ENCODE measurements at places on chromosomes 16 and 17.

GRCh38 chr16:67486805-67487204 lies 3.5 kb upstream of the AGRP start:
- no peak for DNase-seq

- DNase-seq: no peak
Observed at GRCh38 chr17:77011173-77012011, 129.4 kb upstream of the SEC14L1 start.

GRCh38 chr16:11916524-11917285 lies 949 bp upstream of the GSPT1 start:
- no peak for DNase-seq

DNA sequence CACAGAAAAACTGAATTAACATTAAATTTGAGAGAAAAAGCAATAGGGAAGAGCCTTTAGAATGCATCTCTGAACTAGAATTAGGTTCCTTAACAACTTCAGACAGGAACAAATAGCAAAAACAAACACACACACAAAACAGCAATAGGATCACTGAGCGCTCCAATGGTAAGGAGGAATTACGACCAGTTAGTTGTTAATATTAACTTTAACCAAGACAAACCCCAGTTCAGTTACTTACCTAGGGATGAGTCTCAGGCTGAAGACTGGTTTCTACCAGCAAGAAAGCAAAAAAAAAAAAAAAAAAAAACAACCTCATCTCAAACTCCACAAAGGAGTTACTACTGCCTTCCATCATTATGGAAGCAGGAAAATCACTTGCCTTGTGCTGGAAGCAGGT lies 14.6 kb downstream of the DHRS7B start:
- no peak for DNase-seq

DNA sequence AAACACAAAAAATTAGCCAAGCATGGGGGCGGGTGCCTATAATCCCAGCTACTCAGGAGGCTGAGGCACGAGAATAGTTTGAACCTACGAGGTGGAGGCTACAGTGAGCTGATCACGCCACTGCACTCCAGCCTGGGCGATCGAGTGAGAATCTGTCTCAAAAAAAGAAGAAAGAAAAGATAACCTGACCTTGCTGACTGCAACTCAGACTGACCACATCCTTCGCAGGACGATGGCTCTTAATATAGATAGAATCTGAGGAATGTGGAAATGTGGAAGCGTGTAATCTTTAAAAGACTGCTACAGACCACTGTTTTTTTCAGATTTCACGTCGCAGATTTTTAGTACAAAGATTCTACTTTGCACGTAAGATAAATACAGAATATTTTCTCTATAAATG lies 37.8 kb downstream of the KLHDC4 start:
- no peak for DNase-seq

DNA sequence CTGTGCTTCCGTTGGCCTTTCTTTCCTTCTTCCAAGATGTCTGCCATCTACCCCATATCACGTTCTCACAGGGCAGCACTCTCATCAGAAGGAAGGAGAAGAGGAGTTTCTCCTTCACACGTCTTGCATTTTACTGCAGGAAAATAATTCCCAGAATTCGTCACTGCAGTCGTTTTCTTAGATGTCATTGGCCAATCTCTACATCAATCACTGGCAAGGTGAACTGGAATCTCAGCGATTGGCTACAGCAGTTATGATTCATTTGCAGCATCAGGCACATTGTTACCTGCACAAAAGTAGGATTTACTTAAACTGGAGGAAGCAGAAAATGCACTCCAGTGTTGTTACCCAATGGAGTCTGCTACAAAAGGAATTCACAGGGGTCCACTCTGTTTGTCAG lies 277.2 kb upstream of the RBFOX1 start:
- DNase-seq: no peak

- no peak for DNase-seq
Observed at GRCh38 chr16:10120953-10121352, 61.3 kb downstream of the GRIN2A start.

GRCh38 chr17:60231234-60231633 lies 81.5 kb downstream of the CA4 start:
- DNase-seq: peak; percentile 13

GRCh38 chr16:19014461-19014860 lies 30.7 kb downstream of the TMC7 start:
- no peak for DNase-seq

- DNase-seq: no peak
Observed at GRCh38 chr17:65130832-65131231, 6.3 kb upstream of the RGS9 start.

- no peak for DNase-seq
Observed at GRCh38 chr17:44808156-44808555, 21.9 kb downstream of the GJC1 start.

DNA sequence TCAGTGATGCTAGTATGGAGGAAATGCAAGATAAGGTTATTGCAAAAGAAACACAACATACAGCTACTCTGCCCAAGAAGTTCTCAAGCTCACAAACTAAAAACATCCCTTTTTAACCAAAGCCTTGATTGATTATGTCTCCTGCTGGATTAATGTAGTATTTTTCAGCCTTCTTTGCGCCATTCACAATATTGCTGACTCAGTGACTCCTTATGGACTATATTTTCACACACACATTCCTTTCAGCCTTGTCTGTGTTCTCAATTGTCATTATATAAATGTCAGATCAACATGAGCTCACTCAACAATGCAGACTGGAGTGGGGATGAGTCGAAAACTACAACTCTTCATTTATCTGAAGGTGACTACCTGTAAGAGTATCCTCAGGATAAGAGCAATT lies 579.3 kb upstream of the CDH8 start:
- no peak for DNase-seq

GRCh38 chr17:41895617-41896016 lies 23.1 kb downstream of the ACLY start:
- DNase-seq: no peak

DNA sequence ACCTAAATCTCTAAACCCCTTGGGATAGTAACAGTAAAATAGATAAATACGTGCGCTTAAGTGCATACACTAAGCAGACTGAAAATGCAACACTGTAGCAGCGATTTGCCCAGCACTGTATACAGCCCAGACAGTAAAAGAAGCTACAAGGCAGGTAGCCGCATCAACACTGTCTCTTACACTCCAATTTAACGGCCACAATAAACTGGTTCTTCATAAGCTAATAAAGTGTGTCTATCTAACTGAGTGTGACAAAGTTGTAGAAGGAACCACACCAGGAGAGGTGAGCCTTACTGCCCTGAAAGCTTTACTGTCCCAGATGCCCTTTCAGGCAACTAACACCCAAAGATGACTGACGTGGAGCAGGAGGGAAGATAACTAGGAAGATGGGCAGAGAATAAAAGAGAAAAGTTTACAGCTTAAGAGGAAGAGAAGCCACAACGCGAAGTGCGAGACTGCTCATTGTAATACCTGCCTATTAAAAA lies 847 bp downstream of the ZDHHC7 start:
- DNase-seq: no peak

- DNase-seq: no peak
Observed at GRCh38 chr16:48408688-48409087, 23.5 kb upstream of the SIAH1 start.

GRCh38 chr17:21397341-21398190 lies 21.4 kb downstream of the KCNJ12 start:
- no peak for DNase-seq

GRCh38 chr16:16120044-16120381 lies 103.3 kb downstream of the ABCC6 start:
- no peak for DNase-seq

- DNase-seq: no peak
Observed at GRCh38 chr17:28394337-28395116, 11.5 kb downstream of the SLC46A1 start.

DNA sequence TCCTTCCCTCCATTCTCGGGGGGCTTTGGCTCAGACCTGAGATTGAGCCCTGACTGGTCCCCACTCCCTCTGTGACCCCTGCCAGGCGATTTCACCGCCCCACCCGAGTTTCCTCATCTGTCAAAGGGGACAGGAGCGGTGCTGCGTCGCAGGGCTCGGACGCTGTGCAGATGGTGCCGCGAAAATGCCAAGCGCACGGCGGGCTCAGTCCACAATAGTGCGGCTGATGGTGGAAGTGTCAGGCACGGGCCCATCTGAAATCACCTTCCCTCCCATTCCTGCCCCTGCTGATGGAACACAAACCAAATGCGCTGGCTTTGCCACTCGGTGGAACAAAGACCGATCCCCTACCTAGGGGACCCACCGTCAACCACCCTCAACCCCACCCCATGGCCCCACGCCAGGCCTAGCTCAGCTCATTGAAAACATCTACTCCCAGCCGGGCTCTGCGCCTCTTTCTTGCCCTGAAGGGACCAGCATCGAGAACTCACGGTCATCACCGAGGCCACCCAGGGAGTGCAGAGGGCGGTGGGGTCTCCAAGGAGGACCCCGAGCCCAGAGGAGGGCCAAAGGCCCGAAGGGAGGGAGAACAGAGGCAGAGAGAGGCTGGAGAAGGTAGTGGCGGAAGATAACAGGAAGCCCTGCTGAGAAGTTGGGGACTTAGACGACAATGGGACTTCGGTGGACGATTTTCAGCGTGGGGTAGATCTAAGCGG lies 1.4 kb downstream of the CARHSP1 start:
- DNase-seq: no peak

DNA sequence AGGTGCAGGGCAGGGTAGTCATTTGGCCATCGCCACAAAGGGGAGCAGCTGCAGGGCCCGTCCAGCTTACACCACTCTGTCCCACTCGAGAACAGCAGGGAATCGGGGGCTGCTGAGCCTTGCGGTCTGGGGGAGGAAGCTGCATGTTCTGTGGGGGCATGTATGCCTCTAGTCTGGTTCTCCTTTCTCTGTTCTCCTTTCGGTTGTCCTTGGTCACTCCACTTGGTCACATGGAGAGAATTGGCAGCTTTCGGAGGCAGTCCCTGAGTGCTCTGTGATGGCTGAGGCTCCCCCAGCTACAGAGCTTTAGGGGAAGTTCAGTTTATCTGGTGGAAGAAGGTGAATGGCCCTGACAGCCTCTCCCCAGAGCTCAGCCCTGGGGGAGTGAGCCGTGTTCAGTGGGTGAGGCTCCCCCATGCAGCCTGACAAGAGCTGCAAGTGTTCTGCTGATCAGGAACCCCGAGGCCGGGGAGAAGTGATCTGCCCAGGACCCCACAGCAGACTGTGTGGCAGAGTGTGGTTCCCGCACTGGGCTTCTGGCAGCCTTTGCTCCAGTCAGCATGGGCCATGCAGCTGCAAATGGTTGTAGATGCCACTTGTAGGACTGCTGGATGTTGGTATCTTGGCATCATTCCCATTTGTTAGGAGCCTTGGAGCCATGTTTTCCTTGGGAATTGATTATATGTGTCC lies 22.3 kb upstream of the SMPD3 start:
- DNase-seq: no peak

DNA sequence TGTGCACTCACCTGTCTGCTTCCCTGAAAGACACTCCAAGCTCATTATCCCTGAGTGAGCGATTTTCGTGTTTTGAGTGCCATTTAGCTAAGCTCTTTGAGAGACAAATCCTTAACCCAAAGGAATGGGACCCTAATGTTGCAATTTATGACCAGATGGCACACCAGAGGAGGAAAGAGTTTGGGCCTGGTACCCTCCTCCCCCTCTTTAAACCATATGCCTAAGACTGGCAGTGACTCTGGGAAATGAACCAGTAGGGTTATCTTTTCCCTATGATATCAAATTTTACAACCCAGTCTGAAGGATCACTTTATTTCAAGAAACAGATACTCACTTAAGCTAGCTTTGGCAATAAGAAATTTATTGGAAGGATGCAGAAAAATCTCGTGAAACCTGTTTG lies 550.4 kb downstream of the TOX3 start:
- DNase-seq: no peak

GRCh38 chr16:16780588-16780987 lies 401.6 kb downstream of the NPIPA7 start:
- no peak for DNase-seq

DNA sequence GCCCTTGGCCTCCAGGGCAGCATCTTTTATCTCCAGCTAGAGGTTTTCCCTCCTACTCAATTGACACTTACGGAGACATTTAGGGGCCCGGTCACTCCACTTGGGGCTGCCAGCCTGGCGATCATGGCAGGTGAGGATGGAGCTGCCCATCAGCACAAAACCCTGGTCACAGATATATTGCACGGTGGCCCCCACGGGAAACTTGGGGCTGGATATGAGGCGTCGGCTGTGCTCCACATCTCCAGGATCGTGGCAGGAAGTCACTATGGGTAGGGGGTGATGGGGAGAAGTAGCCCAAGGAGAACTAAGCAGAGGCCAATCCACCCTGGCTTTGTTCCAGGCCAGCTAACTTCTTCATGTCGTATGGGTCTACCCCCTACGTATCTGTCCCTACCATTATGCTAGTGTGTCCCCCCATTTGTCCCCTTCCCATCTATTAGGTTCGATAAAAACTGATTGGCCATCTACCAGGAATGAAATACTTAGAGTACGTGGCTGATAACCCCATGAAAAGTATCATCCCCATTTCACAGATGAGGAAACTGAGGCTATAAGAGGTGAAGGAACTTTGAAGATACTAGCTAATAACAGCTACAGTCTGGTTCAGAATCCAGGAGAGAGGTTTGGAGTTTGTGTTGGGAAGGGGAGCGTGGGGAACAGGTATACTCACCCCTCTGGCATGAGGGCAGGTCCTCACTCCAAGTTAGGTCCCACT lies 6.1 kb upstream of the PHF12 start:
- DNase-seq: no peak

GRCh38 chr16:55502801-55503366 lies 6.0 kb upstream of the LPCAT2 start:
- DNase-seq: peak; percentile 88

DNA sequence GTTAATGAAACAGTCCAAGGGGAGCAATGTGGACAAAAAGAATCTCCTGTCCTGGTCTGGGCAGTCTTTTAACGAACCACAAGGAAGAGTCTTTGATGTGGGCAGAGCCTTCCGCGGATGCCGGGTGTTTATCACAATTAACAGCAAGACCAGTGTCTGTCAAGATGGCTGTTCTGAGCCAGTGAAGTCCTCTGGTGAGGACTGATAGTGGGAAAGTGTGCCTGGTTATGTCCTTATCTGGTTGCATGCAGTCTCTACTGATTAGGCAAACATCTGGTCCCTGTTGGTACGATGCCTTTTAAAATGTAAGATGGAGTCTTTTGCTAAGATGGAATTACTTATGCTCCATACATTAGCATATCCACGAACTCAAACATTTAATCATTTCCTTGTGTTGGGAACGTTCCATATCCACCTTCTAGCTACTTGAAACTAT lies 88.5 kb downstream of the ZNF18 start:
- DNase-seq: peak; percentile 8

GRCh38 chr17:51401279-51401678 lies 140.9 kb downstream of the UTP18 start:
- DNase-seq: no peak

DNA sequence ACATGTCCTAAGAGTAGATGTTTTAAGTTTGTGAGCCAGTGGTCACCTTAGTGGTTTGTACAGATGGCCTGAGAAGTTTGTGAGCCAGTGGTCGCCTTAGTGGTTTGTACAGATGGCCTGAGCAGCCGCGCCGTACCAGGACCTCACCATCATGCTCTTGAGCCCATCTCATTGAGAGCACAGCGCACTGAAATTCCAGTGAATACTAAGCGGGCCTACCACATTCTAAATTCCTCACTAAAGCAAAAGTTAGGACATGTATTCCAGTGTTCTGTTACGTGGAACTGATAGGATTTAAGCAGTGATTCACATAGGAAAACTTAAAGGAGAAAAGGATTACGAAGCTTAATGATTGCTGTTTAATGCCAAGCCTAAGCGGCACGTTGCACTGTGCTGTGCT lies 3.9 kb downstream of the USP10 start:
- DNase-seq: no peak

GRCh38 chr17:67487506-67487905 lies 110.4 kb downstream of the PITPNC1 start:
- no peak for DNase-seq

Data from COLO829 (cell line).